A549 treated with Mapracorat at 1 μM for 4 hours (cell line): ENCODE measurements at places on chromosomes 11 and 22. TPM values are rescaled to one million over a fixed set of nuclear protein-coding genes. Genes with fewer than 3 reads are reported as not detected.

The CNTN5 gene
- total RNA-seq, result not detected in 5 replicates

The NPAS4 gene
- not detected in 5 replicates for total RNA-seq

The ARHGAP20 gene
- total RNA-seq, result 0.02 to 0.06 TPM in 2 of 5 replicates, not detected in the others

The FOXR1 gene
- total RNA-seq, result not detected in 5 replicates

The KRTAP5-9 gene
- total RNA-seq, result not detected in 5 replicates

The SLC6A5 gene
- not detected in 5 replicates for total RNA-seq

The B3GAT3 gene
- total RNA-seq, result 40.7 to 59.1 TPM (median 53.6 TPM) in 5 replicates

The APLNR gene
- 0.05 to 0.07 TPM in 2 of 5 replicates, not detected in the others for total RNA-seq

The RIC3 gene
- 1.7 to 3.3 TPM (median 2.1 TPM) in 5 replicates for total RNA-seq

The GAS2L1 gene
- 23.5 to 38.2 TPM (median 34.7 TPM) in 5 replicates for total RNA-seq

The SPDYC gene
- total RNA-seq, result not detected in 5 replicates

The NXPE4 gene
- total RNA-seq, result not detected in 5 replicates

The SIK2 gene
- 5.9 to 8.0 TPM (median 7.7 TPM) in 5 replicates for total RNA-seq

The KRTAP5-2 gene
- total RNA-seq, result not detected in 5 replicates

The IGLL1 gene
- total RNA-seq, result not detected in 5 replicates

The OR2AT4 gene
- not detected in 5 replicates for total RNA-seq

The SRPRA gene
- total RNA-seq, result 57.7 to 63.6 TPM (median 59.4 TPM) in 5 replicates

The ADM2 gene
- 0.44 to 0.68 TPM (median 0.51 TPM) in 5 replicates for total RNA-seq

The OR8D4 gene
- not detected in 5 replicates for total RNA-seq

The TAF1D gene
- 87.2 to 104 TPM (median 90.4 TPM) in 5 replicates for total RNA-seq

The FREY1 gene
- total RNA-seq, result 0.26 to 0.52 TPM in 2 of 5 replicates, not detected in the others
